ENCODE measurements at places on chromosomes 12 and 14.

- DNase-seq = peak; percentile 84
Measured at GRCh38 chr12:52870361-52871290, 21.8 kb upstream of the KRT78 start.

GRCh38 chr12:49905718-49906314 is 2.1 kb upstream of the FAIM2 start:
- DNase-seq = no peak

DNA sequence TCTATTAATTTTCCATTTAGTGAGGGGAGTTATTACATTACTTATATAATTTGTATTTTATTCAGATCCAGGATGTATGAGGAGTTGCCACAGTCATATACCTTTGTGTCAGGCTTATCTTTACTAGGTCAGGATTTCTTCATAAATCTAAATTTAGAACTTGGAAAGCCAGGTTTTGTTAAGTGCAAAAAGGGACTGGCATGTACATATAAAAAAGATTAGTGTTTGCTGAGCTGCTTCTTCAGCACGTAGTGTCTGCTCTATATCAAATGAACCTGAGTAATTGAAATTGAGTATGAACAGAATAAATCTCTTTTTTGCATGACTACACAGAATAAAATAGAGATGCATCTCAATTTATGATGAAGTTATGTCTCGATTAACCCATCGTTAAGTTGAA is 157.4 kb downstream of the NUBPL start:
- no peak for DNase-seq

- DNase-seq = peak; percentile 89
Measured at GRCh38 chr12:6852651-6853354, 853 bp downstream of the USP5 start.

DNA sequence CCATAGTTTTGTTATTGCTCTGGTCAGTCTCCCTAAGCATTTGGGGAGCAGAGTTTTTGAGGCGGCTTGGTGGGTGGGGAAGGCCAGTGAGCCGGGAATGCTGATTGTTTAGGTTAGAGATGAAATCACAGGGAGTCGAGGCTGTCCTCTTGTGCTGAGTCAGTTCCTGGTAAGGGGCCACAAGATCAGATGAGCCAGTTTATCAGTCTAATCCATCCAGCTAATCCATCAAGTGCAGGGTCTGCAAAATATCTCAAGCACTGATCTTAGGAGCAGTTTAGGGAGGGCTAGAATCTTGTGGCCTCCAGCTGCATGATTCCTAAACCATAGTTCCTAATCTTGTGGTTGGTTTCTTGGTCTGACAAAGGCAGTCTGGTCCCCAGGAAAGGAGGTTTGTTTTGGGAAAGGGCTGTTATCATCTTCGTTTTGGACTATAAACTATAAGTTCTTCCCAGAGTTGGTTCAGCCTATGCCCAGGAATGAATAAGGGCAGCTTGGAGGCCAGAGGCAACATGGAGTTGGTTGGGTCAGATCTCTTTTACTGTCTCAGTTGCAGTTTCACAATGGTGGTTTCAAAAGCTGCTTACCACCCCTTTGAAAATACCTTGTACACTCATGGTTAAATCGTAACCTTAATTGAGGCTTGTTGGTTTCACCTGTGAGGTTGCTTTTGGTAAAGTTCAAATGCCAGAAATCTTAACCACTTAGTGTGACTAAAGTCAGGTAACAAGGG is 33.6 kb upstream of the HIGD1C start:
- DNase-seq = no peak

DNA sequence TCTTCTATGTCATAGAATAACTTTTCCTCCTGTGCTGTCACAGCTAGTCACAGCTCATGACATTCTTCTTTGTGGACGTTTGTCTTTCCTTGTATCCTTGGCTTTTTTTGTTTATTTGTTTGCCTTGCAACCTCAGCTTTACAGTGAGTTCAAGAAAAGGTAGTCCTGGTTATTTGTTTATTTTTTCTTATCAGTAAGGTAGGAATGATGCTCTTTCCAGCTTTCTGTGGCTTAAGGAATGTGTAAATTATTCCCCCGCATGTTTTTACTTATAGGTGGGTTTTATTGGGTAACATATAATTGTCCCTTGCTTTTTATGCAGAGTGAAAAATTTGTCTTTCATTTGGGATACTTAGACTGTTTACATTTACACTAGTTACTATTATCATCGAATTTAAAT is 1673.6 kb upstream of the FLRT2 start:
- no peak for DNase-seq

GRCh38 chr14:75476274-75476995 is 45.8 kb upstream of the BATF start:
- no peak for DNase-seq

- DNase-seq = no peak
Measured at GRCh38 chr12:8156416-8156815, 399 bp upstream of the ZNF705A start.

- DNase-seq = peak; percentile 88
Measured at GRCh38 chr12:80714055-80714454, 2.7 kb upstream of the MYF5 start.

All from islet precursor cell (in vitro differentiated cells).